Cerebellar nuclear complex (tissue), 1 donor: ENCODE measurements at places on chromosomes 4 and X.

GRCh38 chr4:139639654-139640053, 26.0 kb upstream of the MGST2 start:
- no peak for DNase-seq

DNA sequence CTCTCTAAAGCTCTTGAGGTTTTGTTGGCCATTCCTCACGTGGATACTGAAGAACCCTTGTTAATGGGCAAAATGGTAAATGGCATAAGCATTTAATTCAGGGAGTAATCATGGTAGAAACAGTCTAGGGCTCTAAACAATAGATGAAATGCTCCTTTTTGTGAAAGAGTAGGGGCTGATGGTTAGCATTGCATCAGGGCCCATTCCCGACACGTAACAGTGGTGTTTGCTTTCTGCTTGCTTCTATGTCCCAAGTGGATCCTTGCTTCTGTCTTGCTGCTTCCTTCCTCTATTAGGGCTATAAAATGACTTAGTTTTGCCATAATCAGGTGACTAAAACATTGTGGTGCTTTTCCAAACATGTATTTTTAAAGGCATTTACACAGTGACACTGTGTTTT, 230.9 kb upstream of the AFF2 start:
- DNase-seq = no peak

DNA sequence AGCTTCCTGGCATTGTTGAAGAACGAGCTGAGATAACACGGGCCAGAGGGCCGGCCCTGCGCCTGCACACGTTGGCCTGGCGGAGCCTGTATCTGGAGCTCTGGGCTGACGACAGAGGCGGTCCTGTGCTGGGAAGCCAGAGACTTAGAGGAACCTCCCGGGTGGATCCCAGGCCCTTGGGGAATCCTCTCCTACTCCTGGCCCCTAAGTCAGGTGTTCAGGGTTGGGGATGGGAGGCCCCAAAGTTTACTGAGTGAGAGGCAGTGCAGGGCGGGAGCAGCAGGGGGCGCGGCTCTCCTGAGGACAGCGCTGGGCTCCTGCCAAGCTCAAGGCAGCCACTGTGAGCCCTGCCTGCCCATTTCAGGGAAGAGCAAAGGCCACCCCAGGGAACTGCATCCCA, 2.5 kb upstream of the HTRA3 start:
- DNase-seq = no peak

- DNase-seq = peak; percentile 35
Measured at GRCh38 chr4:39637586-39638353, 895 bp downstream of the SMIM14 start.

DNA sequence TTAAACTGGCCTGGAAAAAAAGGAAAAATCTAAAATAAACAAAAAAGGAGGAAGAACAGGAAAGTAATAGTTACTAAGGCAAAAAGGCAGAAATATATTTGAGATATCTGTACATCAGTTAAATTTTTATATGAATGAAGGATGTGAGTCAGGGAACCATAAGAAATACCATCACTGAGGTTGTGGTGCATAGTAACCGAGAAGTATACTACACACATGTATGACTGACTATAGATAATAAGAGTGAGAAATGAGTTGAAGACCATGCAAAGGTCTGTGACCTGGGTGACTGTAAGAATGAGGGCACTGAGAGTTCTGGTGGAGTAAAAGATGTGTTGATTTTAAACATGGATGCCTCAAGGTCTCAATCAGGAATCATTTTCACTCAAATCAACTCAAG, 220.6 kb upstream of the FAM241A start:
- no peak for DNase-seq

- DNase-seq = no peak
Measured at GRCh38 chr4:10891866-10892265, 207.3 kb upstream of the CLNK start.

- DNase-seq = no peak
Measured at GRCh38 chr4:4477391-4477790, 64.5 kb downstream of the STX18 start.

DNA sequence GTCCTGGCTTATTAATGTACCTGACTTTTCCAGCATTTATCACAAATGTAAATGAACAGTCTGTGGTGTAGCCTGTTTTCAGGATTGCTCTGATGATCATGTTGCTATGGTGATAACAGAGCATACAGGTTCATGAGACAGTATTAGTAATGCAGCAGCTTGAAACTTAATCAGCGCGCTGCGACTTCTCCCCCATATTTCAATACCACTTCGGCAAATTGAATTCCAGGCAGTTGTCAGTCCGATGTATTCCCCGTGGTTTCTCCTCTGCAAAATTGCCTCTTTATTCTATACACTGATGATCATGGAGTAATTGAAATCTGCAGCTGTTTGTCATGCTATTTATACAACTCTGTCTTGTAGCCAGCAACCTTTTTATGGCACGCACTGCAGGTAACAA, 239.3 kb downstream of the C4orf33 start:
- no peak for DNase-seq

DNA sequence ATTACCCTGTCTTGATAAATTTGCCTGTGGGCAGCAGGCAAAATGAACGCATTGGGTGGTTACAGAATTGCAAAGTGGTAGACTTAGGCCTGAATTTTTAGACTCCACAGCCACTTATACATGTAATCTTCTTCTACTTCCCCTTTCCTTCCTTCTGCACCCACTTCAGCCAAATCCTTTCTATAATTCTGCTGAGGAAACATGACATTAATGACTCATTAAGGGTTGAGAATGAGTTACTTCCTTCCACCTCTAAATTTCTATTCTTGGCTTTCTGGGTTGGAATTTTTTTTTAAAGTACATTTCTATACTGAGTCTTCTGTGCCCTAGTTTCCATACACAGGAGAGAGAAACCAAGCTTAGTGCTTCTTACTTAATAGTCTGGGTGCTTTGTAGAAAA, 10.1 kb downstream of the PAPSS1 start:
- no peak for DNase-seq

GRCh38 chr4:8639777-8640720, 47.5 kb downstream of the CPZ start:
- no peak for DNase-seq

DNA sequence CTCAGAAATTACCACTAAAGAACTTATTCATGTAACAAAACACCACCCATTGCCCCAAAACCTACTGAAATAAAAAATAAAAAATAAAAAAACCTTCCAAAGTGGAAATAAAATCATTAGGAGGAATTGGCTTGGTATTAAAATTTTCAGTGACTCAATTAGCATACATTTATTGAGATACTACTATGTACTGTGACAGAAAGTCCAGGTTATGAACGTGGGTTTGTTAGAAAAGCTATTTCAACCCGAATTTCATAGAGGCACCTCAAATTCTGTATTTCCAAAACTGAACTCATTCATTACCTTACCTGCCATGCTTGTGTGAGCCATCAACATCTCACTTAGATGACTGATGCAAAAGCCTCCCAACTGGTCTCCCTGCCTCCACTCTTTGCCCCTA, 16.8 kb downstream of the KLHL5 start:
- no peak for DNase-seq

GRCh38 chr4:176444741-176445140, 125.0 kb downstream of the SPCS3 start:
- no peak for DNase-seq

DNA sequence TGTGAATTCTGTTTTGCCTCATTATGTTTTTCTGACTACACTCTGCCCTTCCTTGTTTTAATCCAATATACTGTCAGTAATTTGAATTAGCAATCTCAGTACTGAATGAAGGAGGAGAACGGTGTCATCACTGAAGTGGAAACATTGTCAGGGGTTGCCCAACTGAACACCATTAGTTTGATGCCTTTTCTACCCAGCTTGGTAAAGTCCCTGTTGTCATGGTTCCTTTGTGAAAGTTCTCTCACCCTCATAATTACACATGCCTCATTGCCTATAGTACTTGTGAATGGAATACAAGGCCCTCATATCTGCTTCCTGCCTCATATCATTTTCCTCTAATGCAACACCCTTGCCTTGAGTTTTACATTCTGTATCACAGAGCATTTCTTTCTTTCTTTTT, 76.9 kb downstream of the RRAGB start:
- DNase-seq = no peak
